Fibroblast of the aortic adventitia (primary cell): ENCODE measurements at places on chromosomes 1 and 21.
A peak's percentile ranks its signal among the peaks of the same experiment; 100 is the strongest.

- DNase-seq: no peak
Measured at GRCh38 chr1:168933141-168933805, 173.2 kb upstream of the ATP1B1 start.

DNA sequence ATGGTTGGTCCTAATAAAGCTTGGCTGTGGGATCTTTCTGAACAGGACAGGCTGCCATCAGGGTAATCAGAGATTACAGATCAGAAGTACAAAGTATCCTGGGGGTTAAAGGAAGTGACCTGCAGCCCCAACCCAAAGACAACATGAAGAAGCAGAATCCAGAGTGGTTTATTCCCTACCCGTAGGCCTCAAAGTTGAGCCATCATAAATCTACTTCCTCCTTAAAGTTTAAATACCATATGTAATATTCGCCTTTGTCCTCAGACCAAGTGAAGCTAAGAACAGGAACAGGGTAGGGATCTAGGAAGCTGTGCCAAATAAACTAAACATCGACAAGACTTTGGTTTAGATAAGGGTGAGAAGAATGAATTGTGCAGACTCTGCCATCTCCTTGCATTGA is 15.9 kb upstream of the DHX9 start:
- DNase-seq: no peak

DNA sequence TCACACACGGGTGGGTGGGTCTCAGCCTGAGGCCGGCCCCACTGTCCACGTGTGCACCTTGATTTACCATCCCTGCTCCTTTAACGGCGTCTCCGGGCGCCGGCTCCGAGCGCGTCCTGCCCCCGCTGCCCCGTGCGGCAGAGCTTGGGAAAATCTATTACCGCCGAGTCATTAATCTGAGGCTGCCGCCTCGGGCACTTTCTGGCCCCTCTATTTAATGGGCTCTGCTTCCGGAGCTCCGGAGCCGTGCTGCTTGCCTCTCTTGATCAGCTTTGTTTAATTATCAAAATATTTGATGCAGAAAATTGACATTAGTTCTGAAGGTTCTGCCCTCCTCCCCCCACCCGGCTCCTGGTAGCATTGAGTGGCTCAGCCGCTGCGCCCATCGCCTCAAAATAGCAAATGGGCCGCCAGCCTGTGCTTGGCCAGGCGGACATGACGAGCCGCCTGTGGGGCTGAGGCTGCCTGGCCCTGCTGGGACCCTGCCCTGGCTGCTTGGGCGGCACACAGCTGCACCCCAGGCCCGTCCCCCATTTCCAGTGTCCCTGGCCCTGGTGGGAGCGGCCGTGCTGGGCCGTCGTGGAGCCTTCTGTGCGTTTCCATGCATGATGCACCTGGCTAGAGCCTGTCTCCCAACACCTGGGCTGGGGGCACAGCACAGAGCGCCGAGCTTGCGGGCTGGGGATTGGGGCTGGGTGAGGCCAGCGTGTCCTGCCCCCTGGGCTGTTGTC is 81.6 kb upstream of the TTC34 start:
- DNase-seq: no peak

- no peak for DNase-seq
Measured at GRCh38 chr1:199813198-199813597, 214.3 kb upstream of the NR5A2 start.

DNA sequence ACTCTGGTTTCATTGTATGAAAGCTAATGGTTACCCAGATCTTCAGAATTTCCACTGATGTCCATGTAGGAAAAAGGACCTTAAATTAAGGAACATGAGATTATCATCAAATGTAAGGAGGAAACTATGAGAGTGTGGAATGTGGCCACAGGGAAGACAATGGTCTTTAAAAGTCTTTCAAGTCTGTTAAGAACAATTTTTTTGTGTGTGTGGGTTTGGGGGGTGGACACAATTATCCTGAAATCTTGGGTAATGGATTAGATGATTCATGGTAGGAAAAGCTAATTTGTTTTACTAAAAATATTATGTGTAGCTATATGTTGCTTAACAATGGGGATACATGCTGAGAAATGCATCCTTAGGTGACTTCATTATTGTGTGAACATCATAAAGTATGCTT is 72.9 kb downstream of the PLA2G4A start:
- DNase-seq: no peak

- peak; percentile 93 for DNase-seq
Measured at GRCh38 chr1:211382714-211383480, 56.3 kb downstream of the TRAF5 start.

DNA sequence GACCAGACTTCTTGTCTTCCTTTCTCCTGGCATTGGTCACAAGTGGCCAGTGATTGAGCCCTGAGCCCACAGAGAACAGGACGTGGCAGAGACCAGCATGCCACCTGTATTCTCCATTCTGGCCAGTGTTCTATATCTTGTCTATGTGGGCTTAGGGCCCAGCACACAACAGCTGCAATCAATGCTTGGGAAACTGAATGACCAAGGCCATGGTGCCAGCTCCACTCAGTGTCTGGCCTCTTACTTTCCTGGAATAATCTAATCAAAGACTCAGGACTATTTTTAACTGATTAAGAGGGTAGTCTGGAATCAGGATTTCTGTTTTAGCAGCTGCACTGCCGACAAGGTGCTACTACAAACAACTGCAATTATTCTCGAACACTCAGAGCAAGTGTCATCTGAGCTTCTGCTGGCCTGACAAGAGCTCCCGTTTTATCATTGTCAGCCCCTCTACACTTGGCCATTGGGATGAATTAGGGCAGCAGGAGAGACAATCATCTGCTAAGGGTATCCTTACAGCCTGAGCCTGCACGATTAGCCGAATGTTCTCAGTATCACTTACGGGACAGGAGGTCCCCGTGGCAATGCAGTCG is 74.4 kb upstream of the GRIK3 start:
- no peak for DNase-seq

DNA sequence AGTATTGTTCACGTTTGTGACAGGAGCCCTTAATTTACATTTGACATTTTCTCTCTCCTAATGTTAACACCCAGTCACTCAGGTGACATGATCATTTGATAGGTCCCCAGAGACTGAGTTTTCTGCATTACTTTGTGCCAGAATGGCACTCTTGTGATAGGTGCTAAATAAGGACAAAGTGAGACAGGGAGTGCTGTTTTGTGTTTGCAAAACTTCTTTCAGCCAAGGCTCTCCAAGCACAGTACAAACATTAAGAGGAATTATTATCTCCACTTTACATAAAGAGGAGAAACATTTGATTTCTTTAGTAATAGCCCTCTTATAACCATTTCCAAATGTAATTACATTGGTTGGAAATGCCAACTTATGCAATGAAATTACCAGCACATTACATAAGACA is 355.2 kb downstream of the NTNG1 start:
- no peak for DNase-seq

- DNase-seq: peak; percentile 31
Measured at GRCh38 chr1:214380986-214381695, 100.2 kb downstream of the SMYD2 start.

DNA sequence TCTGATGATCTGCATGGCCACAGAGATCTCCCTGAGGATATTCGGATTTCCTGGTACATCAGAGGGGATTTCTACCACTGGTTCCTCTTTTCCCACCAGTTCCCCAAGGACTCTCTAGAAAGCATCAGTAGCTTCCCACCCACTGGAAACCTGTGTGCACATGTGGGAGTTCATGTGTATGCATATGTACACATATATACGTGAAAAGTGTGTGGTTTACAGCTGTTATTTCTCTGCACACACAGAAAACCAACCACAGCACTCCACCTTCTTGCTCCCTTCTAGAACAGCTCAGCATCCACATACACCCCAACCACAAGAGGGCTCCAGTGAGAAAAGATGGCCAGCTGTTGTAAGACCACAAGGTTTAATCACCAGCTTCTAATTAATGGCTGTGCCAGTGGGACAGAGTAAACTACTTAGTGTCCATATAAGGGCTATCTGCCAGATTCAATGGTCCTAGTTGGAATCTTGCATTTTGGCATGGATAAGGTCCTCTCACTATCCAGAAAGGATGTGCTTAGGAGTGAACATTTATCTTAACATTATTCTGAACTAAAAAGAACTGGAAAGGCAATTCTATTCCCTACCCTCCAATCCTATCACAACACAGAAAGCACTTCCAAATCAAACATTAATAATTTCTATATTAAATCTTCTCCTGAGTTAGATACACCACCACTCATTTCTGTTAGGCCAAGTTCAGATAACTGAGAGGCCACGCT is 24.1 kb downstream of the GPR3 start:
- peak; percentile 72 for DNase-seq

GRCh38 chr1:245091818-245092637 is 62.8 kb upstream of the KIF26B start:
- peak; percentile 94 for DNase-seq

- DNase-seq: no peak
Measured at GRCh38 chr21:41396558-41397075, 29.4 kb upstream of the MX1 start.

- DNase-seq: peak; percentile 86
Measured at GRCh38 chr1:231590453-231591198, 36.0 kb upstream of the DISC1 start.

GRCh38 chr1:51755437-51755836 is 123.1 kb downstream of the NRDC start:
- DNase-seq: no peak

- DNase-seq: no peak
Measured at GRCh38 chr1:110600716-110601115, 5.4 kb downstream of the KCNA2 start.

DNA sequence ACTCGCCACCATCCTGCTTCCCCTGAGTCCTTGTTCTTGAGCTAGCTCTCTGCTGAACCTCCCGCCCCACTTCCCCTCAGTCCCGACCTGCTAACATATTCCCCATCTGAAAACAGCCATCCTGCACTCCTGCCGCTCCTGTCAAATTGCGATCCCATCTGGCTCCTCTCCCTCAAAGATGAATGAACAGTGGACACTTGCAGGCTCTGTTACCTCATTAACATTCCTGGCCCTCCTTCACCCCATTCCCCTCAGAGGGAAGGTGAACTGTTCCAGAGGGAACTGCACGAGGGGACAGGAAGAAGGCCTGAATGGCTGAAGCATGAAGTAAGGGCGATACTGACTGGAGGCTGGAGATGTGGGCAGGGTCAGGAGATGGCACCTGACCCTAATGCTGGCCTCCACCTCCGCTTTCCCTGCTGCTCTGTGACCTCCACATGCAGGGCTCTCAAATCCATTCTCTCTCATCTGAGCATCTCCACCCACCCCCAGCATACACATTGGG is 7.4 kb upstream of the CELSR2 start:
- no peak for DNase-seq

- no peak for DNase-seq
Measured at GRCh38 chr21:44072111-44072510, 35.1 kb upstream of the PWP2 start.

DNA sequence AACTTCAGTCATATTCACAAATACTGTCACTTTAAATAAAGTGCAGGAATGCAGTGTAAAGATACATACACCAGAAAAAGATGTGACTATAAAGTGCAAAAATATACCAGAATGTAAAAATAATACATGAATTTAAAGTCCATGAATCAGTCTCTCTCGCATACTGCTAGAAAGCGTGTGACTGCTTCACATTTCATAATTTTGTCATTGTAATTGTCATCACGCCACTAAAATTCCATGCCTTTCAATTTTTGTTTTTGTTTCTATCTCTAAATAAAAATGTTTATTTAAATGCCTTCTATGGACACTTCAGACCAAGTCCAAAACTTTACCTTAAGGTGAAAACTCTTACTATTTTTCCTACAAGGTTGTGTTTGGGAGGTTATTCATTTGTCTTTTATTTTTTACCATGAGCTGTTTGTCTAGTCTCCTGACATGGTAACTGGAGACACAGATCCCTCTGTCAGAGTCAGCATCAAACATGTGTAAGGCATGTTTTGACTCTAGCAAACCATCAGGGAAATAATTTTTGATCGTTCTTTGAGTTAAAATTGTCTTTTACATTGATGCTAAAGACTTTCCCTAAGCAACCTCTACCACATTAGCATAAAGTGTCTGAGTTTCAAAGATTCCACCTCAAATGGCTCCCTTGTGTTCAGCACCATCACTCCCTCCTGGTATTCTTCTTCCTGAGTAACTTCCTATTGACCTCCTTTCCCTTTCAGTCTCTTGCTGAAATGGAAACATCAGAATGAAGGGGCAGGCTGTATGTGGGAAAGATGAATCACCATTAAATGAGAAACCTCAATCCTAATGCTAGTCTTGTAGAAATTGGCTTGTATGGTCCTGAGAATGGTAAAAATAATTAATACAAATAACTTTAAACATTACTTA is 14.0 kb upstream of the AIM2 start:
- peak; percentile 26 for DNase-seq

GRCh38 chr1:220281159-220281574 is 8.9 kb upstream of the RAB3GAP2 start:
- DNase-seq: peak; percentile 45

GRCh38 chr1:79969886-79970285 is 963.4 kb upstream of the ADGRL4 start:
- DNase-seq: no peak

- no peak for DNase-seq
Measured at GRCh38 chr1:46301406-46301807, 2.0 kb downstream of the LRRC41 start.

DNA sequence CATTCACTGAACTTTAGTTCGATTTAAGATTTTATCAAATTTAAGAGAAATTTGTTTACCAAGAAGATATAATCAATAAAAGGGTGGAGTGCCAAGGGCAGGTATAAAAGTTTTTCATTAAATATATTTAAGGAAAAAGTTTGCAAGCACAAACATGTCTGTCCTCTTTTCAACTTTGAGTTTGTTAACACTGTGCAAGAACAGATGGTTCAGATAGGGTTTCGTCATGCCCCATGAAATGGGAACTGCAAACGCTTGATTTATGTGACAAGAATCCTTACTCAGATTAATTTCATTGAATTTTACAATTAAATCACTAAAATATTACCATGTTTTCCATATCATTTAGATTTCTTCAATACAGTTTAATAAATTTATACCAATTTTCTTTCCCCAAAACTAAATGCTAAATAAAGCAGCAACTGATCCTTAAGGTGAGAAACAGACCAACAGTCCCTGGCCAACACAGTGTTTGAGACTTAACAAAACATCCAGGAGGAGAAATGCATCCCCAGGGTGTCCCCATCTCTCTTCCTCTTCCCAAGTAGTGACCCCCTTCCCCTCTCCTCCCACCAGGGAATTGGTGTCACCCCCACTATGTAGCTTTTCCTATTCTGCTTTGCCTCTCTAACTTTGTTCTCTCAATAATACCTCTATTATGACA is 292.9 kb downstream of the LTN1 start:
- DNase-seq: no peak

GRCh38 chr1:46969014-46969619 is 27.8 kb upstream of the CYP4A11 start:
- no peak for DNase-seq
